ENCODE measurements at places on chromosomes 5 and 9. TPM values are rescaled to one million over a fixed set of nuclear protein-coding genes. Genes with fewer than 3 reads are reported as not detected.
A peak's percentile ranks its signal among the peaks of the same experiment; 100 is the strongest.

SPINK4 gene
- not detected for total RNA-seq

WDR5 gene
- 14.9 TPM for total RNA-seq

TXNDC8 gene
- not detected for total RNA-seq

PDLIM4 gene
- not detected for total RNA-seq

DNA sequence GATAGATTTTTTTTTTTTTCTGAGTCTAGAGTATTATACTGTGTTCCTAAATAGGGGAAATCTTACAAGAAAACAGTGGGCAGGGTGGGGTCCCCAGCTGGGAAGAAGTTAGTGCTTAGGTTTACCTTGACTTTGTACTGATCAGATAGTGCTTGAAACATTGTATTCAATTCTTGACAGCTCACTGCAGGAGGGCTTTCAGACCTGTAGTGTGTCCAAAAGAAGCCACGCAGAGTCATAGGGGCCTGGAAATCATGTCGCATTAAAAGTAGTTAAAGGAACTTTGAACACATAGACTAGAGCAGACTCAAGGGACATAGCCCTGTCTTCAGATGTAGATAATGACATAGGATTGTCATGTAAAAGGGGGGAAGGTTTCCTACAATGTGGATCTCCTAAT, 215.4 kb upstream of the NR4A3 start:
- no peak overlapping the region for H3K27ac ChIP-seq
- H3K36me3 ChIP-seq = no peaks in the 10 kb centered on the region
- H3K4me1 ChIP-seq = no peaks in the 10 kb centered on the region
- H3K4me3 ChIP-seq = no peak overlapping the region
- peaks cover 12% of the 10 kb centered on the region for H3K27me3 ChIP-seq
- no peak for DNase-seq

DNA sequence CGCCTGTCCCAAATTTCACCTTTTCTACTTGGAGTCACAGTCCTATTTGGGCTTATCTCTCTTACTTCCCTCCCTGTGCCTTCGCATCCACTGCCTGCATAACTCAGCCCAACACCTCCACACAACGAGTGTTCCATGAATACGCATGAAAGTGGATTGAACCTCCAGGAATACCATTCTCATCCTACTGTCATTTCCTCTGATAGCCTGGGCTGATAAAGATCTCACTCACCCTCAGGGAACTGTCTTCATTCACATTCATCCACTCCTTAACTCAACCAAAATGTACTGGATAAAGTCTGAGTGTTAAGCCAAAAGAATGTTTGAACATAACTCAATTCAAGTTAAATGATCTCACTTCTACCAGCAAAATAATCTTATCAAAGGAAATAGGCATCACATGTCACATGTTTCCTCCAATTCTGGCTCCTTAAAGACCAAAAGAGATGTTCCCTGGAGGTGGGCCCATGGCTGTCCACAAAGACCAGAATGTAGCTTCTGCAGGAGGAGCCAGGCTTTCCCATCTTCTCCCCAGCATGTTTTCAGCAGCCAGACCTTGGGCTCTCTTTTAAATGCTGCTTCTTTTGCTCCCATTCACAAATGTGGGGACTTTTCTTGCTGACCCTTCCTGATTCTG, 28.4 kb upstream of the TRIO start:
- no peaks in the 10 kb centered on the region for H3K36me3 ChIP-seq
- H3K27ac ChIP-seq = no peak overlapping the region
- H3K4me3 ChIP-seq = no peak overlapping the region
- no peaks in the 10 kb centered on the region for H3K4me1 ChIP-seq

GRCh38 chr5:68843624-68844364, 250.0 kb upstream of the SLC30A5 start:
- no peak overlapping the region for H3K27ac ChIP-seq
- no peak overlapping the region for H3K4me3 ChIP-seq
- no peaks in the 10 kb centered on the region for H3K27me3 ChIP-seq
- DNase-seq = no peak
- H3K4me1 ChIP-seq = no peaks in the 10 kb centered on the region
- no peaks in the 10 kb centered on the region for H3K36me3 ChIP-seq

- no peak for DNase-seq
- no peak overlapping the region for H3K4me3 ChIP-seq
- no peak overlapping the region for H3K27ac ChIP-seq
- peaks cover 6% of the 10 kb centered on the region for H3K36me3 ChIP-seq
- H3K27me3 ChIP-seq = no peaks in the 10 kb centered on the region
Observed at GRCh38 chr9:110140276-110140675, 67.7 kb downstream of the C9orf152 start.

DNA sequence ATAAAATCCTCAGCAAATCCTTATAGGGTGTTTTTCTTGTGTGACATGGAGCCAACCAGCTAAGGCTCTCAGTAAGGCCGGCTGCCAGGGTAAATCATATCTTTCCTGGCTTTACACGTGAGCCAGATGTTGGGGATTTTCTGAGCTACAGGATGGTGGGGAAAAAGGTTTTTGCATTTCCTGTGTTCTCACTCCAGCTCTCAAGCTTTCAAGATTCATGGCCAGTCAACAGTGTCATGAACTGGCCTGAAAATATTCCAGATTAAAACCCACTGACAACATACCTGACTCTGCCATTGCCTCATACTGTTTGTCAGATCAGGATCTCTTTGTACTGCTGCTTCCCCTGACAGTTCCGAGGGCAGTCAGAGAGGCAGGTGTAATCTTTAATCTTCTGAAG, 306.9 kb downstream of the GLIS3 start:
- H3K27me3 ChIP-seq = no peaks in the 10 kb centered on the region
- no peak for DNase-seq
- H3K4me3 ChIP-seq = no peak overlapping the region
- no peak overlapping the region for H3K27ac ChIP-seq
- no peaks in the 10 kb centered on the region for H3K36me3 ChIP-seq

DNA sequence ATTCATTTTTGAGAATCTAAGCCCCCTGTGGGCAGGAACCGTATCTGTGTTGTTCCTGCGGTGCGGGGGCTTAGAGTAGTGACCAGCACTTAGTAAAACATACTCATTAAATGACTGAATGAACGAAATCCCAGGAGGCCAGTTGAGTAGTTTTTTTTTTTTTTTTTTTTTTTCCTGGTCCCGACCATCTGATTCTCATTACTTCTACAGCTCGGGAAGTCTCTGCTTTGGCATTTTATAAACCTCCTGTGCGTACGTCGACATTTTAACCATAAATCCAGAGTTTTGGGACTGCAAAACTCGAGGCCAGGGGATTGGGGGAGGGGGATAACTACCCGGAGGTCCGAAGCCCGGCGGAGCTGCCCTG, 31.5 kb upstream of the SPRY4 start:
- H3K27ac ChIP-seq = peak overlapping the region; percentile 56
- H3K4me1 ChIP-seq = peaks cover 40% of the 10 kb centered on the region
- no peaks in the 10 kb centered on the region for H3K36me3 ChIP-seq
- DNase-seq = no peak

DNA sequence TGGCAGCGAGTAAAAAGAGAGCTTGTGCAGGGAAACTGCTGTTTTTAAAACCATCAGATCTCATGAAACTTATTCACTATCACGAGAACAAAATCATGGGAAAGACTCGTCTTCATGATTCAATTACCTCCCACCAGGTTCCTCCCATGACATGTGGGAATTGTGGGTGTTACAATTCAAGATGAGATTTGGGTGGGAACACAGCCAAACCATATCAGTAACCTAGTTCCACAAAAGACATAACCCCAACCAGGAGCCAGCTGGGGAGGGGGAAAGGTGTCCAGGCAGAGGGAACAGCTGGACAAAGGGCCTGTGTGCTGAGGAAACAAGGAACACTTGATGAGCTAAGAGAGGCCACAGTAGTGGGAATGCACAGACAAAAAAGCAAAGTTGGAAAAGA, 71.1 kb downstream of the BASP1 start:
- no peak overlapping the region for H3K27ac ChIP-seq
- H3K36me3 ChIP-seq = no peaks in the 10 kb centered on the region
- DNase-seq = no peak
- no peaks in the 10 kb centered on the region for H3K27me3 ChIP-seq

- no peaks in the 10 kb centered on the region for H3K27me3 ChIP-seq
- no peaks in the 10 kb centered on the region for H3K36me3 ChIP-seq
- no peaks in the 10 kb centered on the region for H3K4me1 ChIP-seq
- no peak overlapping the region for H3K27ac ChIP-seq
- DNase-seq = no peak
Observed at GRCh38 chr5:9037048-9037447, 508.8 kb downstream of the SEMA5A start.

- H3K27me3 ChIP-seq = peaks cover 11% of the 10 kb centered on the region
- H3K36me3 ChIP-seq = no peaks in the 10 kb centered on the region
- H3K4me1 ChIP-seq = peaks cover 2% of the 10 kb centered on the region
- H3K4me3 ChIP-seq = no peak overlapping the region
- no peak for DNase-seq
Observed at GRCh38 chr5:378976-379742, 57.6 kb downstream of the AHRR start.

DNA sequence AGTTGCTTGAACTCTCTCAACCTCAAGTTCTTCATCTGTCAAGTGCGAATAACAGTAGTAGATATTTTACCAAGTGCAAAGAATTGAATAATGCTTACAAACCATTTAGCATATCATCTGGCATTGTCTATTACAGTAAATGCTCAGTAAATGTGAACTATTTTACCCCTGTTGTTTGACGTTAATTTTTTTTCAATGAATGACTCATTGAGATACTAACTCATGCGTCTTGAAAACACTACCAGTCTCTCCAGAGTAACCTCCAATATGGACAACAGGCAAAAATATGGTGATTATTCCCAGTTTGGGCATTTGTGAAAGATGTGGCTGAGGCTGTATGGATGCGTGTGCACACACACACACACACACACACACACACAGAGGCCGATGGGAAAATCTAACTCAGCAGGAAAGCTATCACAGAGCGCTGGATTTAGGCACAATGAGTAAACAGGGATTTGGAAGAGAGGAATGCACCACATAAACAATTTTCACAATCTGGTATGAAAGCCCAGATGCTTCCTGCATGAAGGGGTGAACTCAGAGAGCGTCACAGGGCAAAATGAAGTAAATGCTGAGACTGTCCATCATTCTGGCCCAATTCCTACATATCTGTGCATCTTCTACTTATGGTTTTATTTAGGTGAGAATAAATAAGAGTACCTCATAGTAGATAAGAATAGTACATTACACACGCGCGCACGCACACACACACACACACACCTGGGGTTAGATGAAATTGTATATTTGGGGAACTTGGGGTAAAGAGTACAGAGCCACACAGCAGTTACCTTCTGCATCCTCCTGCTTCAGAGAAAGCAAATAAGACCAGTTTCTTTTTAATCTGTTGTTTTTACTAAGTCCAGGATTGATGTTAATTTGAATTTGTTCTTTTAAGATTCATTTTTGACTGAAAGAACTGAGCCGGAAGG, 128.7 kb downstream of the PALM2AKAP2 start:
- H3K27me3 ChIP-seq = no peaks in the 10 kb centered on the region
- H3K36me3 ChIP-seq = no peaks in the 10 kb centered on the region
- no peak overlapping the region for H3K27ac ChIP-seq

GRCh38 chr5:68749631-68750030, 344.2 kb upstream of the SLC30A5 start:
- no peaks in the 10 kb centered on the region for H3K27me3 ChIP-seq
- no peak for DNase-seq
- H3K36me3 ChIP-seq = no peaks in the 10 kb centered on the region

All from CD4-positive, alpha-beta T cell (primary cell).